ENCODE measurements at places on chromosomes 2 and 18.

GRCh38 chr2:67566958-67567635, 170.0 kb downstream of the ETAA1 start:
- DNase-seq = no peak

DNA sequence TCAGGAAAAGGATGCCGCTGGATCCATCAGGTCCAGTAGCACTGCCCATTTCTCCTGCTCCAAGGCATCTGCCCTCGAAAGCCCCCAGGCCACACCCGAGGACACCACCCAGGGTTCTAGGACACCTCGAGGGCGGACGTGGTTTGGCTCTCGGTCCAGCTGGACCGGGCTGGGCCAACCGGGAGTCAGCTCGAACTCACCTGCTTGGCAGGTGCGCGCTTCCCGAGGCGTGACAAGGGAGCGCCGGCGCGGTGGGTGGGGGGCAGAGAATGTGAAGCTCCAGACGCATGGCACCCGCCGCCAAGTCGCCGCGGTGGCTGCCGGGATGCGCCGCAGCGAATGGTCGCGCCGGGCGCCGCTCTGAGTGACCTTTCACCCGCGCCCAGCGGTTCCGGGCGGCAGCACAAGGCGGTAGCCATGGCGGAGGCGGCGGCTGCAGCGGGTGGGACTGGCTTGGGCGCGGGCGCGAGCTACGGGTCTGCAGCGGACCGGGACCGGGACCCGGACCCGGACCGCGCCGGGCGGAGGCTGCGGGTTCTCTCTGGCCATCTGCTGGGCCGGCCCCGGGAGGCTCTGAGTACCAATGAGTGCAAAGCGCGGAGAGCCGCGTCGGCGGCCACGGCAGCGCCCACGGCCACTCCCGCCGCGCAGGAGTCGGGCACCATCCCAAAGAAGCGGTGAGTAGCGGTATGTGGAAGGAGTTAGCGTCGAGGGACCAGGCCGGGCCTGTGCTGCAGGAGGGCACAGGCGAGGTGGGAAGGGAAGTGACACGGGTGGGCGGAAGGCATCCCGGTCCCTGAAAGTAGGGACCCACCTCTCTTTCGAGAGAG, at the start of gene AGPS:
Gene AGPS, plus strand, starts transcription at position 401 of the 830 bp plus-strand sequence. Its CDS starts 17 bp downstream, at position 418.
- DNase-seq = peak; percentile 45

DNA sequence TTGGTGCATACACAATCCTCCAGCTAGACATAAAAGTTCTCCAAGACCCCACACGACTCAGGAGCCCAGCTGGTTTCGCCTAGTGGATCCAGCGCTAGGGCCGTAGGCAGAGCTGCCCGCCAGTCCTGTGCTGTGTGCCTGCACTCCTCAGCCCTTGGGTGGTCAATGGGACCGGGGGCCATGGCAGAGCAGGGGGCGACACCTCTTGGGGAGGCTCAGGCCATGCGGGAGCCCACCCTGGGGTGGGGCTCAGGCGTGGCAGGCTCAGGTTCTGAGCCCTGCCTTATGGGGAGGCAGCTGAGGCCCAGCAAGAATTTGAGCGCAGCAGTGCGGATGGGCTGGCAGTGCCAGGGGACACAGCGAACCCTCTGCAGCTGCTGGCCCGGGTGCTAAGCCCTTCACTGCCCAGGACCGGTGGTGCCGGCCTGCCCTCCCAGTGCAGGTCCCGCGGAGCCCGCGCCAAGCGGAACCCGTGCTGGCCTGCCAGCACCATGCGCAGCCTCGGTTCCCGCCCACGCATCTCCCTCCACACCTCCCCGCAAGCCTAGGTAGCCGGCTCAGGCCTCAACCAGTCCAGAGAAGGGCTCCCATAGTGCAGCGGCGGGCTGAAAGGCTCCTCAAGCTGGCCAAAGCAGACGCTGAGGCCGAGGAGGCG, 1566.6 kb upstream of the SLC39A10 start:
- DNase-seq = no peak

- no peak for DNase-seq
These were observed 37.1 kb downstream of the SLC25A52 start for GRCh38 chr18:31723639-31723989.

- peak; percentile 2 for DNase-seq
These were observed 8.8 kb downstream of the GKN2 start for GRCh38 chr2:68943581-68944568.

DNA sequence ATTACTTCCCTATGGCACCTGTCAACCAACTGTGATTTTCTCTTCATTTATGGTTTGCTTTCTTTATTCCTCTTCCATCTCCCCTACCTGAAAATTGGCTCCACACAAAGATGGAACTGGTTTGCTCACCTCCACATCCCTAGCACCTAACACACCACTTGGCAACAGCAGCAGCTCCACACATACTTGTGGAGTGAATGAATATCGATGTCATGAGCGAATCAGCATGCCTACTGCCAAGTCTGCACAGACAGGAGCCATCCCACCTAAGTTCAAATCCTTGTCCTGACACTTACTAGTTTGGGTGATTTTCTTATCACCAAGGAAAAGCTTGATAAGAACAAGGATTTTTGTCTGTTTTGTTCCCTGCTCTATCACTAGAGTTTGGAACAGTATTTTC, 191.4 kb upstream of the TMEM200C start:
- no peak for DNase-seq

GRCh38 chr2:174561283-174561971, 36.2 kb downstream of the WIPF1 start:
- DNase-seq = no peak

DNA sequence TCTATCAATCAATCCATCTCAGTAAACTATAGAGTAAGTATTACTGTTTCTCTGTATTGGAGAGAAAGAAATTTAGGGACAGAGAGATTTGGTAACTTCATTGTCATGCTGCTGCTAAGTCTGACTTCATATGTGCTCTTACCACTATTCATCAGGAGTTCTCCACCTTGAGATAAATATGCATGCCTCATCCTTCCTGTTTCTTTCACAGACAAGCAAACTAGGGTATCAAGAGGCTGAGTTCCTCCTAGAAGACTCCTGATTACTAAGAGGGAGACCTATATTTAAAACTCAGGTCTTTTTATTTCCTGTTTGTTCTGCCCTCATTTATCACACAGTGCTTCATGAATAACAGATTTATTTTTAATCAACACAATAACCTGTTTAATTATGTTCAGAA, 34.1 kb downstream of the RIT2 start:
- DNase-seq = no peak

- DNase-seq = no peak
These were observed 221.8 kb downstream of the SPP2 start for GRCh38 chr2:234272069-234272850.

GRCh38 chr2:85114586-85115330, 18.4 kb upstream of the TCF7L1 start:
- no peak for DNase-seq

GRCh38 chr18:79386547-79386946, 9.2 kb upstream of the NFATC1 start:
- no peak for DNase-seq

DNA sequence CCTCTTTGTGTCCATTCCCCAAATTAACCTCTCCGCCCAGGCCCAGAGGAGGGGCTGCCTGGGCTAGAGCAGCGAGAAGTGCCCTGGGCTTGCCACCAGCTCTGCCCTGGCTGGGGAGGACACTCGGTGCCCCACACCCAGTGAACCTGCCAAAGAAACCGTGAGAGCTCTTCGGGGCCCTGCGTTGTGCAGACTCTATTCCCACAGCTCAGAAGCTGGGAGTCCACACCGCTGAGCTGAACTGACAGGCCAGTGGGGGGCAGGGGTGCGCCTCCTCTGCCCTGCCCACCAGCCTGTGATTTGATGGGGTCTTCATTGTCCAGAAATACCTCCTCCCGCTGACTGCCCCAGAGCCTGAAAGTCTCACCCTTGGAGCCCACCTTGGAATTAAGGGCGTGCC, 13.5 kb downstream of the KHK start:
- DNase-seq = no peak

- no peak for DNase-seq
These were observed 49.3 kb downstream of the DSEL start for GRCh38 chr18:67467188-67467587.

GRCh38 chr2:184834699-184835397, 236.5 kb downstream of the ZNF804A start:
- DNase-seq = no peak
